ENCODE measurements at places on chromosomes 11 and 22.

GRCh38 chr22:19598054-19598855, 74.0 kb upstream of the CLDN5 start:
- no peak for DNase-seq

DNA sequence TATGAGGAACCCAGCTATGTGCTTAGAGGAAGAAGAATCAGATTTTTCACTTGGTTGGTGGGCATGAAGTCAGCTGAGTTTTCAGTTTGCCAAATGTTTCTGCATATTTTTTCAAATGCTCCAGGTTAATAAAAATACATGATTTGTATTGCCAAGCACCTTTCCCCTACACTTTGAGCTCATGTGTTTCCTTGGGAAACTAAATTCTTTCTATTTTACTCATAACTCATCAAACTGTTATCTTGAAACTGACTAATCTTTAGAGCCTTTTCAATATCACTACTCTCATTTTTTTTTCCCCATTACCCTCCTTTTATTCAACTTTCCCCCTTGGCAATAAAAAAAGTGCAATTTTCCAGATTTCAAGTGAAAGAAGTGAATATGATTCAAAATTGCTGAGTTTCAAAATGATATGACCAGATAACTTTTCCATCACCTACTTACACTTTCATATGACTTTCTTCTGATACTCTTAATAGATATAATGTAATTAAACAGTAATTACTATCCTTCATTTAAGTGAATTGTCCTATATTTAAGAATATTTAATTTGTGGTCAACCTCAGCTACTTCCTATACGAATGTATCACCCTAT, 91.9 kb upstream of the SOX6 start:
- no peak for DNase-seq

GRCh38 chr11:69573761-69574607, 67.0 kb upstream of the CCND1 start:
- no peak for DNase-seq

GRCh38 chr11:34625576-34625975, 4.7 kb downstream of the EHF start:
- DNase-seq, result no peak

GRCh38 chr11:126011265-126011664, 51.4 kb downstream of the CDON start:
- no peak for DNase-seq

GRCh38 chr11:45929486-45930030, 7.1 kb downstream of the LARGE2 start:
- no peak for DNase-seq

DNA sequence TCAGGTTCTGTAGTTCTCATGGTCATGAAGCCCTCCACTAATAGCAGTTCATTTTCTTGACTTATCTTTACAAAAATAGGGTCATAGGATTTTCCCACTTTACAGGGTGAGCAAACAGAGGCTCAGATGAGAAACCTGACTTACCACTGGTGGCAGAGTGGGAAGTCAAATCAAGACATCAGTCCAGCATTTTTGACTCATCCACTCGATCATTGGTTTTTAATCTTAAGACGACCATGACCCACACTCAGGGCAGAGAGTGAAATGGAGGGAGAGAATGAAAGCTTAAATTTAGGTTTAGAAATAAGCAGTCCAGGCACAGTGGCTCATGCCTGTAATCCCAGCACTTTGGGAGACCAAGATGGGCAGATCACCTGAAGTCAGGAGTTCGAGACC, 42.1 kb downstream of the RTL6 start:
- DNase-seq, result no peak

GRCh38 chr11:116446048-116446941, 326.5 kb downstream of the BUD13 start:
- DNase-seq, result no peak

GRCh38 chr11:70637186-70637800, 239.0 kb downstream of the CTTN start:
- DNase-seq, result no peak

DNA sequence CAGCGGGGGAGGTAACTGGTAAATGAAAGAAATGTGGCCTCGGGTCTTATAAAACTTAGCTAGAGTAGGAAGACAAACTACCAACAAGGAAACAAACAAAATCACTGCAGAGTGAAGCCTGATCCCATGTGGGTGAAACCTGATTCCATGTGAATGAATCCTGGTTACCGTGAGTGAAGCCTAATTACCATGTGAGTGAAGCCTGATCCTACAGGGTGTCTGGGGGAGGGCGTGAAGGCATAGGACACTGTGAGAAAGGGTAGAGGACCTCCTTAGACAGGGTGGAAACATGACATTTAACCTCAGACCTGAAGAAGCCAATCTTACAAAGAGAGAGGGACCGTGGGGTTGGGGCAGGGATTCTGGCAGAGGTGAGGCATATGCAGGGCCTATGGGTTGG, 106.2 kb upstream of the USP47 start:
- no peak for DNase-seq

GRCh38 chr11:36622431-36623136, 24.5 kb upstream of the RAG2 start:
- DNase-seq, result no peak

DNA sequence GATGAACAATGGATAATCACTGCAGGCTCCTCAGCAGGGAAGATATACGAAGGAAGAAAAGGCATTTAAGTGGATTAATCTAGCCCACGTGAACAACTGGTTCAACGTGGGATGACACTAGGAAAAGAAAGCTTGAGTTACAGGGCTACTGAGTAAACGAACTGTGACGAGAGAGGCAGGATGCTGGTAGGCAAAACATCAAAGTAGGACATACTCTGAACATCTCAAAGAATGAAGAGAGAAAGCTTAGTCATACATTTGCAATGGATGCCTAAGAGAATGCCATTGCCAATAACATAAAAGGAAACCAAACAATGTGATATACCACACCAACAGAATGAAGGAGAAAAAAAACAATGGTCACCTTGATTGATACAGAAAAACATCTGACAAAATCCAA, 12.9 kb downstream of the USP28 start:
- DNase-seq, result no peak

GRCh38 chr22:27719036-27719347, 82.6 kb downstream of the MN1 start:
- DNase-seq, result no peak

- no peak for DNase-seq
Observed at GRCh38 chr22:35398591-35398973, 1.4 kb upstream of the MCM5 start.

GRCh38 chr11:19316434-19316833, 75.7 kb upstream of the E2F8 start:
- DNase-seq, result no peak

DNA sequence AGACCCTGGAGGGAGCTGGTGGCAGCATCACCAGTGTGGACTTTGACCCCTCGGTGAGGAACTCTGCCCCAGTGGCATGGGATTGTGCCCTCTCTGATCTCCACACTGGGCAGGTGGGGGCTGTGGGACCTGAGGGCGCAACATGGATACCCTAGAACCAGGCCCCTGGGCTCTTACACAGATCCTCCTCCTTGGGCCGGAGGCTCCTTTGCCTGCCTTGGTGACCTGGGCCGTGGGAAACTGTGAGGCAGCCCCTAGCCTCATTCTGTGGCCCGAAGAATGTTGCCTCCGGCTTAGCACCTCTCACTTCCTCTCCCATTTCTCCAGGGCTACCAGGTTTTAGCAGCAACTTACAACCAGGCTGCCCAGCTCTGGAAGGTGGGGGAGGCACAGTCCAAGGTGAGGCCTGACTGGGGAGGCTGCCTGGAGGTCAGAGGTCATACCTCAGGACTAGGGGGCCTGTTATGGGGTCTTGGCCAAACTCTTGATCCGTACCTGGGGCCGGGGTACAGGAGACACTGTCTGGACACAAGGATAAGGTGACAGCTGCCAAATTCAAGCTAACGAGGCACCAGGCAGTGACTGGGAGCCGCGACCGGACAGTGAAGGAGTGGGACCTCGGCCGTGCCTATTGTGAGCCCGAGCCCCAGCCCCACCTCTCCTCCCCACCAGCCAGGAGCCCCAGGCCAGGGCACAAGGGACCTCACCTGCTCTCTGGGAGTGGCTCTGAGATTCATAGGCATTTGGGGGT, 12.2 kb downstream of the ATG16L2 start:
- no peak for DNase-seq

DNA sequence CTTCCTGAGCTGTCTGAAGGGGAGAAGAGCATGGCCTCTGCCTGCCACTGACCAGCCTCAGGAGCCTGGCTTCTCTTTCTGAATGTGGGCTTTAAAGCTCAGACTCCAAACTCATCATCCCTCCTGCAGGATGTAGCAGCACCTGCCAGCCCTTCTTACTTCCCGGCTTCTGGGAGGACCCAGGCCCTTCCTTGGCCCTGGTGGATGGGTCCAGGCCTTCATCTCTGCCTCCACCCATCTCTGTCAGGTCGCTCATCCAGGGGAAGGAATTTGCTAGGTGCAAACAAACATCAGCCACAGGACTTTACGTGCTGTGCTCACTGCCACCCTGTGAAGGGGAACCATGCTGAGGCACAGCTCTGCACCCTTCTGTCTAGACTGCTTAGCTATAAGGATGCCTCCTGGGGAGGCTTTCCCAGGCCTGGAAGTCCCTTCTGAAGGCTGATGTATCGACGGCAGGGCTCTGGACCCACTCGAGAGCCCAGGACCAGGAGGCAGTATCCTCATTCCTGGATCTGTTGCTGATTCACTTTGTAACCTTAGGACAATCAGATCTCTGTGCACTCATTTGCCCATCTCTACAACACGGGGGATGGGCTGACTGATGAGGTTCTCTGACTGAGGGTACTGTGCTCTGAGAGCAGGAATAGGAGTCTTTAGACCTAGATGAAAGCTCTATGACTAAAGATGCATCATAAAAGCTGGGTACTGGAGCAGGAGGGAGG, 30.9 kb downstream of the USP35 start:
- DNase-seq, result no peak

DNA sequence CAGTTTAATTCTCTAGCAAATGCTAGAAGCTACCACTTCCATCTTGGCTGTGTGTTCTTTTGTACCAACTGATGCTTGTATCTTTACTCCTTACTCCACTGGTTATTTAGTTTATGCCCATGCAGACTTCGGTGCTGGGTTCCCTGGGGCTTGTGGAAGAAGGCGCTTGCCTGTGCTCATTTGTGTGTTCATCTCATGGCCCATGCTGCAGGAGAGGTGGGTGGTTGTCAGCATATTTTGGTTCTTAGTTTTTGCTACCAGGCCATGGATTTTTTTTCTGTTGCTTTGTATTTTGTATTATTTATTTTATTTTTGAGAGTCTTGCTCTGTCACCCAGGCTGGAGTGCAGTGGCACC, 22.4 kb downstream of the MICAL2 start:
- DNase-seq, result no peak

- DNase-seq, result no peak
Observed at GRCh38 chr11:11072067-11072466, 214.2 kb upstream of the ZBED5 start.

- DNase-seq, result no peak
Observed at GRCh38 chr11:34630544-34630943, 9.7 kb downstream of the EHF start.

- no peak for DNase-seq
Observed at GRCh38 chr11:11769782-11770181, 72.0 kb upstream of the USP47 start.

- DNase-seq, result no peak
Observed at GRCh38 chr11:78460471-78460870, 42.9 kb upstream of the GAB2 start.

GRCh38 chr22:21051831-21052400, 6.2 kb downstream of the LRRC74B start:
- DNase-seq, result no peak
